ENCODE measurements at places on chromosomes 2 and 18.
A peak's percentile ranks its signal among the peaks of the same experiment; 100 is the strongest.

GRCh38 chr2:178306352-178307073 lies 112.2 kb downstream of the OSBPL6 start:
- peak; percentile 39 for DNase-seq

- DNase-seq = no peak
Measured at GRCh38 chr2:38268691-38269327, 108.3 kb downstream of the ATL2 start.

DNA sequence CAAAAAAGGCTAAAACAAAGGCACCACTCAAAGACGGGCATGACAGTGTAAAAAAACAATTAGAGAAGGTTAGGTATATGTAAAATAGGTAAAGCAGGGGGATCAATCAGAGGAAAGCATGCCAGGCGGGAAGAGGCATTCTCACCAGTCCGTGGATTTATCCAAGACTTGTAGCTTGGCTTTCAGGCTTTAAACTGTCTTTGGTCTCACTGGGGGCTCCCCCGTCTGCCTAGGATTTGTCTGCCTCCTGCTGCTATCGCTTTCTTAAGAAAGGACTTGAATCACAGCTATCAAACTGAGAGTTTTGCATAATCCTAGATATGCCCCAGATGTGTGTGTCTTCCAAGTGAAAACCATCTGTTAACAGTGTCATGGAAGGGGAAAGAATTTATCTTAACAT lies 11.1 kb upstream of the GORASP2 start:
- DNase-seq = no peak

DNA sequence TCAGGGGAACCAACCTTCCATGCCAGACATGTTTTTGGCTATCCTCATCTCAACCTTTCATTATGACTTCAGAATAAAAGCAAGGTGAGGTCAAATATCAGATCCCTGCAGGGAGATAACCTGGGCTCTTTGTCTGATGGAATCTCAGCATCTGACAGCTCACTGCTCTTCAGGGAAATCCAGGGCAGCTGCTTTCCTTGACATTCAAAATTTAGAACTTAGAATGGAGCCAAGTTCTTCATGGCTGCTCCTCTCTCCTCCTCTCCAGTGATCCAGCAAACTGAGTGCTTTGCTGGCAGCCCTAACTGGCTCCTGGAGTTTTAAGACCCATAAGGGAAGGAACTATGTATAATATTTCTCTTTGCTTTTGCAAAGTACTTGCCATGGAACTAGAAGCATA lies 716.3 kb downstream of the TSN start:
- no peak for DNase-seq

GRCh38 chr2:64213532-64214275 lies 69.5 kb upstream of the PELI1 start:
- DNase-seq = no peak

GRCh38 chr18:46275370-46275769 lies 171.2 kb downstream of the HAUS1 start:
- DNase-seq = no peak

- no peak for DNase-seq
Measured at GRCh38 chr2:85861650-85862049, 27.1 kb downstream of the ST3GAL5 start.

- peak; percentile 75 for DNase-seq
Measured at GRCh38 chr2:129396980-129397599, 582.4 kb upstream of the RAB6C start.

DNA sequence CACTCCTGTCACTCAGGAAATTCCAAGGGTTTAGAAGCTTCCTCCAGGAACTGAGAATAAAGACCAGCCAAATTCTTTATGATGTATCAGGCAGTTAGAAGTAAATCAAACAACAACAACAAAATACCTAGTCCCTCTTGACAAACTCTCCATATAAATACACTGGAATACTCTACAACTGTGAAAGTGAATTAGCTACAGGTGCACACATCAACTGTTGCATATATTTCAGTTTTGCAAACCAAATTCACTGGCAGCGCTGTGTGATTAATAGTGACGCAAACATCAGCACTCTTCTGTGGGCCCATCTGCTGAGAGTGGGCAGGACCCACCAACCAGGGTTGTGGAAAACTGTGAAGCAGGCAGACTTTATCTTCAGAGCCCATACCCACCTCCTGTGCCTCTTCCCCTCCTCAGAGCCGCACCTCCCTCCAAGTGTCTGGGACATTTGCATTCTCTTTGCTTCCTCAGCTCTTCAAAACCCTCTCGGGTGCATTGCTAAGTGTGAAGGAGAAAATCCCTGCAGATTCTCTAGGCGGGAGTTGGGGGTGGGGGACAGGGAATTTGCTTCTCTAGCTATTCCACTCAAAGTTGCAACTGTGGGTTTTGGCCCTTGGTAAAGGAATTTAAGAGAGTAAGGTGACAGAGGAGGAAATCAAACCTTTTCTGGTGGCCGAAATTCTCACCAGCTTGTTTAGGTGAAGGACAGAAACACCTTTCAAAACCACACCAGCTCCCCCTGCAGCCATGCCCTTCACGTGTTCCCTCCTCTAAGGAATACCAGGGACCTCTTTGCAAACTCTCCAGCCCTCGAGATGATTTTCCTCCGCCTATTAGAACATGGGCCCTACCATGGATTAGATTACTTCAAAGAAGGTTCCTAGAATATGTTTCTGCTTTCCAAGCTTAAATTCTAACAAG lies 119.3 kb downstream of the MRO start:
- no peak for DNase-seq

GRCh38 chr2:18475884-18476283 lies 84.6 kb downstream of the RDH14 start:
- DNase-seq = no peak

GRCh38 chr2:226118471-226119429 lies 680.9 kb downstream of the IRS1 start:
- peak; percentile 85 for DNase-seq

DNA sequence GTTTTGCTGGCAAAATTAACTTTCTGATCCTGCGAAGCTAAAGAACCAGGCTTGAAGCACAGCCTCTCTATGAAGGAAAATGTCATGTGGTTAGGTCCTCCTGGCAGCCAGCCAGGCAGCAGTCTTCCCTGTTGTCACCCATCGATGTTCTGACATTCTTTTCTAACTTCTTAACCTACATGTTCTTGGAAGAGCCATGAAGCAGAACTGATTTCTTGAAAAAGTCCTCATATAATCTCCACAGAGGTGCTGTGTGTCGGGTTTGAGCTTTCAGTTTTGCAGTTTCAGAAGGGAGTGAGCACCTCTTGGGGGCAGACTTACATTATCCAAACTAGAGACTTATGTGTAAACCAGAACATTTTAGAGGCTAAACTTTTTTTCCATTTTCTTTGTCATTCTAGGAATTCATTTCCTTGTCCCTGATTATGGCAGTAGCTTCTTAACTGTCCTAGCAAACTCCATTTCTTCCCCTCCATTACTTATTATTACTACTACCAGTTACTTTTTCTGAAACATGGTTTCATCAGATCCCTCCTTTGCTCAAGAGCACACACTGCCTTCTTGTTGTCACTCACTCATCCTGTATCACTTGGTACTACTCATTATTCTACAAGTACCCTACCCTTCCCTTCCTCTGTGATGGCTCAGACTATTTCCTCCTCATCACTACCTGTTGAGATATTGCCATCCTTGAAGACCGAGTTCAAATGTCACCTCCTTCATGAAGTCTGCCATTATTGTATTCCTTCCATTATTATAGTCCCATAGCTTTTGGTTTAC lies 31.1 kb downstream of the DOK1 start:
- no peak for DNase-seq

DNA sequence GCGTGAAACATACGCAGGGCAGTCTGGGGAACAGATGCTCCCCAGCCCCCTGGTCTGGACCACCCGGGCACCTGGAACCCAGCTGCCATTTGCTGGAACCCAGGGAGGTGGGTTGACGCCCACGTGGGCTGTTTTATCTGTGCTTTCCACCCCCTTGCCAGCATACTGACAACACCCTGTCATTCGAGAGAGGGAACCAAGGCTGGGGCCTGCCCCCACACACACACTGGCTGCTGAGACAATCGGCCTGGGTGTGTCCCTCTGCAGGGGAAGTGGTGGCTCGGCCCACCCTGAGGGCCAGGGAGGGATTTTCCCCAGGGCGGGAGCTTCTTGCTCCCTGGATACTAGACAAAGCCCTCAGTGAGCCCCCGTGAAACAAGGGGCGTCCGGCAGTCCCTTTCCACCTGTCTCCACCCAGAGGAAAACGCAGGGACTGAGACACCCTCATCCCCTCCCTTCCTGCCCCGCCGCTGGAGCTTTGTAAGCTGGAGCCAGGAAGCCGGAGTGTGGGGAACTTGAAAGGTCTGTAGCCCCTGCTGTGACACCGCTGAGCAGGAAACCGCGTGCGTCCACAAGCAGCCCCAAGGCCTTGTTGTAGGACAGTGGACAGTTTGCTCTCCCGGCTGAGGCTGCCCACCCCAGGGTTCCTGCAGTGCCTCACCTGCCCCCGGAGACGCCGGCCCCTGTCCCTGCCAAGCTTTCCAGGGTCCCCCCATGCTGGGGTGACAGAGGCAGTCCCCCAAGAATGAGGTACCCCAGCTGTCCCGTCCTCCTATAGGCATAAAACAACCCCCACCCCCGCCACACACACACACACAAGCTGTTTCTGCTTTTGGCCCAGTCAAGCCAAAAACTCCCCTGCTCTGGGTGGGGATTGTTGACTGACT lies 14.1 kb upstream of the KLF11 start:
- peak; percentile 31 for DNase-seq

DNA sequence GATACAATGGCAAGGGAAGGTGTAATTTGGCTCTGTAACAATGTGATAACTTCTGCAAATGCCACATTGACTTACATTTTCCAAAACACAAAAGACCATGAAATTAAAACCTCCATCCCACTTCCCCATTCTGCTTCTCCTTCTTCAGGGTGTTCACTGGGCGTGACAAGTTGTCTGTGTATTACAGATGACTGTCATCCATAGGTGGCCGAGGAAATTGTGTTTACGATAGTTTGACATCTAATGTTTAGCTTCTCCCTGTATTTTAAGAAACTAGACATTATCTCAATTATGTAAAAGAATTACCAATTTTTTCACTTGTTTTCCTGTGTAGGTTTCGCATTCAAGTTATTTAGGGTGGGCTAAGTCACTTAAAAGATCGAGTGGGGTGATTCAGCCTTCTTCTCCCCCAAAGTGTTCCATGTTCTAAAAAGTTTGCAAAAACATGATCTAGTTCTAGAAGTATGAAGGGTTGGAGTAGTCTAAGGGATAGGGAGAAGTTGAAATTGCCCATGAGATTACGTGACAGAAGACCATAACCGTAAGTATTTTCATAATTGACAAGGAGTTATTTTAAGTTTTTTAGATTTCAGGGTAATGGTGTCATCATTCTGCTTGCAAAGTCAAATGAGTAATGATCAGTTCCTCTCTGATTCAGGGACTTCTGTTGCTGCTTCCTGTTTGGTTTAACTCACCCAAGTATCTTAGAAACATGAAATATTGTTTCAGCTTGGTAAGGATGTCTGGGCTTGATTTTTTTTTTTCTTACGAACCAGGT lies 25.2 kb upstream of the CYTIP start:
- DNase-seq = peak; percentile 20

DNA sequence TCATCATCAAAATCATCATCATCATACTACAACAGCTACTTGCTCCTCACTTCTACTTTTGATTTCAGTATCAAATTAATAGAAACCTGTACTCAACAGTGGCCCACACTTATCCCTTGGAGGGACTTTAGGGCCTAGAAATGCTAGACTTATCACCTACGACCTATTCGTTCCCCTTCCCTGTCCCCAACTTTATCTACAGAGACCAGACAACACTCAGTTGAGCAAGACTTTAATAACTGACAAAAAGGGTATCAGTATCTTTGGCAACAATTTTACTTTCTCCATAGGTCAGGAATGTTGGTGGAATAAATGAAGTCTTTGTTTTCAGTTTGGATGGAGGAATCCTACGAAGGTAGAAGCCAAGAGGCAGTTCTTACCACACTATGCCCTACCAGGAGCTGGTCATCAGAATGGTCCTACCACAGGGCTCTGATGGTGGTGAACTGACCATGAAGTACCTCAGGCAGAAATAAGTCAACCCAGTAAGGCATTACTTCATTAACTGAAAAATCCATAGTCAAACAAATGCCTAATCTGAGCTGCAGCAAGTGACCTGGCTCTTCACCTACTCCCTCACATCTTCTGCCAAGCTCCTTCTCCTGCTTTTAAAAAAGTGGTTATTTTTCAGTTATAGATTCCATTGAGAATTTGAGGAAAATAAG lies 26.6 kb downstream of the MBD2 start:
- no peak for DNase-seq

All from astrocyte of the hippocampus (primary cell).